ENCODE measurements at places on chromosomes 3 and 15.

DNA sequence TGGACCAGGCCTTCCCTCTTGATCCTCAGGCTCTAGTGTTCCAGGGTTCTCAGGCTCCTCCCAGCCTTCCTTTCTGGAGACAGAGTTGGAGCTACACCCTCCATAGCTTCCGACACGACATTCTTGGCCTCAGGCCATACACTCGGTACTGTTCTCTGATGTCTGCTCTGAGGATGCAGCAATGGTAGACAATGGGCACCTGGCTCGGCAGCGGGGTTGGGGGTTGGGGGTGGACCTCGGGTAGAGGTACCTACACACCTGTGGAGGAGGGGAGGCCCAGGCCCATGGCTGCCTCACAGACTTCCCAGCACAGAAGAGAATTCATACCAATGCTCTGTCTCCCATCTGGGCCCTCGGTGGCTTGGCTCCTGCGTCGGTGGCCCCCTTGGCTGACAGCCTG, 21.4 kb downstream of the CCDC13 start:
- DNase-seq, result no peak

- no peak for DNase-seq
Observed at GRCh38 chr15:100531204-100531603, 2.5 kb upstream of the CERS3 start.

GRCh38 chr3:197525706-197526105, 30.1 kb downstream of the BDH1 start:
- DNase-seq, result no peak

DNA sequence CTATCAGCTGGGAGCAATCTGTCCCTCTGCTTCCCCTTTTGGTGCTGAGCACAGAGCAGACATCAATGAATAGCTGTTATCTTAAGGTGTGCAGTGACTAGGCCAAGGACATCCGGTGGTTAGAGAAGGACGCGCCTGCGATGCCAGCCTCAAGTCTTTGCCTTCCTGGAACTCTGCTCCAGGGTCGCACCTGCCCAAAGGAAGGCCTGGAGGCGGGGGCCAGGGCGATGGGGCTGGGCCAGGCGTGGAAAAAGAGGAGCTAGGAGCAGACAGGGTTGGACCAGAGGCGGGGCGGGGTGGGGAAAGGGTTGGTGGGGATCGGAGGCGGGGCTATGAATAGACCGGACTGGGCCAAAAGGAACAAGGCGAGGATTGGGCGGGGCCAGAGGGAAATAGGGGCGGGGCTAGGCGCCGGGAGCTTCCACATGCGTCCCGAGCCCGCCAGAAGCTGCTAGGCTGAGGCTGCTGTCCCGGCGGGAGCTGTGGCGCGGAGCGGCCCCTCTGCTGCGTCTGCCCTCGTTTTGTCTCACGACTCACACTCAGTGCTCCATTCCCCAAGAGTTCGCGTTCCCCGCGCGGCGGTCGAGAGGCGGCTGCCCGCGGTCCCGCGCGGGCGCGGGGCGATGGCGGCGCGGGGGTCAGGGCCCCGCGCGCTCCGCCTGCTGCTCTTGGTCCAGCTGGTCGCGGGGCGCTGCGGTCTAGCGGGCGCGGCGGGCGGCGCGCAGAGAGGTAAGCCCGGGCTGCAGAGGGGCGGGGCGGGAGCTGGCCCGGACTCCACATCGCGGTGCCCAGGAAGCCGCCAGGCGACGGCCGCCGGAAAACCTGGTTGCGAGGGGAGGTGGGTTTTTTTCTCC, at the start of gene CHRNA5:
CHRNA5 (plus strand) TSS at position 424 of the 854 bp plus-strand sequence; CDS start at position 624, 200 bp downstream.
- peak; percentile 55 for DNase-seq

GRCh38 chr3:126512026-126512425, 5.5 kb downstream of the UROC1 start:
- no peak for DNase-seq

GRCh38 chr15:74191798-74192197, 10.8 kb downstream of the STRA6 start:
- DNase-seq, result no peak

- DNase-seq, result no peak
Observed at GRCh38 chr15:65421360-65422215, 1.2 kb downstream of the IGDCC4 start.

- DNase-seq, result no peak
Observed at GRCh38 chr3:175692256-175692655, 833.1 kb downstream of the NAALADL2 start.

DNA sequence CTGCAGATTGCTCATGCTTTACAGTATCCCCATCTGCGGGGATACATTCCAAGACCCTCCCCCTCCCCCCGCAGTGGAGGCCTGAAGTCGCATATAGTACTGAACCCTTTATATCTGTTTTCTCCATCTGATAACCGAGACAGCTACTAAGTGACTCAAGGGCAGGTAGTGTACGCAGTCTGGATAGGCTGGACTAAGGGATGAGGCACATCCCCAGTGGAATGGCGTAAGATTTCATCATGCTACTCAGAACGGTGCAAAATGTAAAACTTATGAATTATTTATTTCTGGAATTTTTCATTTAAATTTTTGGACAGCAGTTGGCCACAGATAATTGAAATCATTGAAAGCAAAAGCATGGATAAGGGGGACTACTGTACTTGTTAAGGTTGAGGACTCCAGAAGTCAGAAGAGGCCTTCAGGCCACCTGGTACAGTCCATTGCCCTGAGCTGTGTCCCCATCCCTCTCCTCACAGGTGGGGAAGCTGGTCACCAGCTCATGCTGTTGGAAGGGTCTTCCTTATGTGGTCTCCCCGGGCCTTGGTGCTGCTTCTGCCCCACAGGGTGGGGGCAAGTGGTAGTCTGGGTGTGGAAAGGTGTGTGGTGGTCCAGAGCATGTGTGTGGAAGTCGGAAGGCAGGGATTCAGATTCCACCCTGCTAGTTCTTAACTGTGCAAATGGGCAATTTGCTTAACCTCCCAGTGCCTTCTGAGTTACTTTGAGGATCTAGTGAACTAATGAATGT, 72.0 kb downstream of the HCN4 start:
- DNase-seq, result no peak

DNA sequence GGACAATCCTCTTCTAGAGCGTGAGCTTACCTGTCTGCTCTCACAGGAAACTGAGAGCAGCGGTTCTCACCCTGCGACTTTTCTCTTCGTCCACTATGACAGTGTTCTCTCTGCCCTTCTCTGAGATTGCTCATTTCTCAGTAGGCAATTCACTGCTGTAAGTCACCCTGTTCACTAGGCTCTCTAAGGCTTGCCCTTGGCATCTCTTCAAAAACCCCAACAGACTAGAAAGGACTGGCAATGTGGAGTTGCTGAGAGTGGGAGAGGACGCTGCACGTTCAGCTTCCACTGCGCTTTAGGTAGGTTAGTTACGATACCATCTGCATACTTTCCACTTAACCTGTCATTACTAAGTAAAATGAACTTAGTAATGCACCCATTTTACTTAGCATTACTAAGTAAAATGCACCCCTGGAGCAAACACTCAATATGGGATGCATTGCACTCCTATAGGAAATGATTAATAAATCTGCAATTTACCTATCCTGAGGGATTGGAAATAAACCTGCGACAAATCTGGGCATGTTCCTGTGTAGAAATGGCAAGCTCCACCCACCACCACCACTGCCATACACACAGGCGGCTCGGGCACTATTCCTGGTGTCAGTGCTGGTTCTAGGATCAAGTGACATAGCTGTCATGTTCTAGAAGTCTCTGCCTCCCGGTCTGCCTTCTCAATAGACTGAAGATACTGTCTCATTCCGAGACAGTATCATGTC, 21.4 kb downstream of the XPC start:
- DNase-seq, result no peak

DNA sequence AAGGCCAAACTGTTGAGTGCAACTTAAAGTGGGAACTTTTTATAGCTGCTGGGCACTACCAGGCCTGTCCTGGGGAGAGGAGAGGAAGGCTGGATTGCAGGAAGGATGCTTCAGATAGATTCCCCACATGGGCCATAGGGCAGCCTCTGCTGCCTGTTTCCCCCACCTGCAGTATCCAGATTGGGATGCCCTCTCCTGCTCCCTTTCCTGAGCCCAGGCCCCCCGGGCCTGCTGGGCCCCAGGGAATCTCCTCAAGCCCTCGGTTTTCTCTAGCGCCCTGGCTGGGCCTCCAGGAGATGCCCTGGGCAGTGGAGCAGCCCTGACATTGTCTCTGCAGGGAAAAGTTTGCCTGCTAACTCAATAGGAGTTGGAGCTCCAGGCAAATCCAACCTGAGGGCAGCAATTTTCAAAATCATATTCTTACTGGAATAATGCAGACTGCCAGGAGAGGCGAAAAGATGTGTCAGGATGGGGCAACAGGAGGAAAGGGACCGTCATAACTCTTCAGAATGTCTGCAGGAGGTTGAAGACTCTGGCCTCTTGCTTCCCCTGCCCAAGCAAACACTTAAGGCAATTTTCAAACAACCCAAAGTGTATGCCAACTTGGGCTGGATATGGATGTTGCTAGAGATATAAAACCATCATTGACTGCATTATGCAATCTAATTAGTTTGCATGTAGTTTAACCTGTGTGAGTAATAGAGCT, 4.4 kb downstream of the NR2F2 start:
- DNase-seq, result no peak

DNA sequence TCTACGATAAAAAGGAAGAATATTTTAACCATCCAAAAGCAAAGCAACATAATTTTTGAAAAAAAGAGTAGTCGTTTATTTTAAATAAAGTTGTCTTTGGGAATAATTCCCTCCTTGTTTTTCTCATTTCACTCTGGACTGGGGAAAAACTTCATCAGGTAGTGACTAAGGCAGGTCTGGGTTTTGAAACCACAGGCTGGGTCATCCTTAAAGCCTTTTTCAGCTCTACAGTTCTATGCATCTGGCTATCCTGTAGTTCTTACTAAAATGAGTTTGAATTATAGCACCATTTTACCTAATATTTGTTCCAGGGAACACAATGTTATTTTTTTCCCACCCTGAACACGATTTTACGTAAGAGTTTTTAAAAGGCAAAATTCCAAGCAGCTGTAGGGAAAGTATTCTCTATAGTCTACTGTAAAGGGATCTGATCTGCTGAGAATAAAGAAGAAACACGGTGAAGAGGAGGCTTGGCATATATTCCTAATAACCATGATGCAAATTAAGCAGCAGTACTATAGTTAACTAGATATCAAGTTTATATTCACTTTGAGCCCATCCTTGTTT, 107.7 kb downstream of the OSBPL10 start:
- no peak for DNase-seq

GRCh38 chr15:42002333-42002732, 18.5 kb downstream of the PLA2G4E start:
- DNase-seq, result no peak

GRCh38 chr3:39080026-39080425, 27.4 kb downstream of the GORASP1 start:
- DNase-seq, result no peak

GRCh38 chr3:133592843-133593242, 19.4 kb downstream of the CDV3 start:
- DNase-seq, result no peak

- no peak for DNase-seq
Observed at GRCh38 chr3:171283848-171284222, 176.4 kb downstream of the TNIK start.

- no peak for DNase-seq
Observed at GRCh38 chr3:62132027-62132602, 241.2 kb downstream of the FEZF2 start.

DNA sequence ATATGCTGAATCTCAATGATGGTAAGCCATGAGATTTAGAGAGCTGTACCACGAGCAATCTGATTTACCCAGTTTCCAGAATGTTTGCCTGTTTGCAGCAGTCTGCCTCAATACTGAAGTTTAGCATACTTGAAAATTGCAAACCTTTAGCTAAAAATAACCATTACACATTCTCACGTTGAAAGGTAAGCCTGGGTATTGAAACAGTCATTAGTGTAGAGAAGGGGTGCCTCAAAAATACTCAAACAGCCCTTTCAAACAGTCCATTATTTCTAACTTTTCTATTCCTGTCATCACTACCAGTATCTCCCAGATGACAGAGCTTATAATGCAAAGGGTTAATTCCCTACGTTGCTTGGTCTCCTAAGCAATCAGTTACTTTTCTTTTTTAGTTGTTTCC, 111.8 kb upstream of the MBNL1 start:
- no peak for DNase-seq

GRCh38 chr3:143170074-143170473, 50.5 kb downstream of the CHST2 start:
- no peak for DNase-seq

- DNase-seq, result no peak
Observed at GRCh38 chr15:55319537-55320237, 665 bp downstream of the PIGB start.

DNA sequence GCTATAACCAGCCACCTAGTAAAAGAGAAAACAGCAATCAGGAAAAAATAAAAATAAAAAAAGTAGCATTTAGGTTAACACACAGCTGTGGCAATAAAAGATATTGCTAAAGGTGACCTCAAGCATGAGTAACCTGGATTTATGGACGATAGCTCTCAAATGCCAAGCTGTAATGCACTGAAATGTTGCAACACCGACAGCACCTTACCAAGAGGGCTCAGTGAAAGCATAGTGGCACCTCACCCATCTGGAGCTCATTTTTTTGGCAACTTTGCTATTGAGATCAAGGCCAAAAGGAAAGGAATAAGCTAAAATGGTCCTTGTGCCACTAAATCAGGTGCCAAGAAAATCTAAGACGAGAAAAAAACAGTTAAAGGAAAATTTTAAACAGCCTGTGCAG, 2.5 kb downstream of the HACD2 start:
- DNase-seq, result no peak

DNA sequence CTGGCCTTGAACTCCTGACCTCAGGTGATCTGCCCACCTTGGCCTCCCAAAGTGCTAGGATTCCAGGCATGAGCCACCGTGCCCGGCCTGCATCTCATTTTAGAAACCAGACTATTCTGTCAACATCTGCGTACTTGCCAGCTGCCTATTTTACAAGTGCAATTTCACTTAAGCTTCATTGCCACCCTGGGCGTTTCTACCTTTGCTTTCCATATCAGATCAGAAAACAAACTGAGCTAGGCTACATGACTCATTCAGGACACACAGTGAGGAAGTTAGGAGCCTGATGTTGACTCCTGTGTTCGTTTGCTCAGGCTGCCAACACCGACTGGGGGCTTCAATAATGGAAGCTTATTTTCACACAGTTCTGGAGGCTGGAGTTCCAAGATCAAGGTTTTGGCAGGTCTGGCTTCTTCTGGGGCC, 42.3 kb upstream of the KLHL25 start:
- DNase-seq, result no peak

DNA sequence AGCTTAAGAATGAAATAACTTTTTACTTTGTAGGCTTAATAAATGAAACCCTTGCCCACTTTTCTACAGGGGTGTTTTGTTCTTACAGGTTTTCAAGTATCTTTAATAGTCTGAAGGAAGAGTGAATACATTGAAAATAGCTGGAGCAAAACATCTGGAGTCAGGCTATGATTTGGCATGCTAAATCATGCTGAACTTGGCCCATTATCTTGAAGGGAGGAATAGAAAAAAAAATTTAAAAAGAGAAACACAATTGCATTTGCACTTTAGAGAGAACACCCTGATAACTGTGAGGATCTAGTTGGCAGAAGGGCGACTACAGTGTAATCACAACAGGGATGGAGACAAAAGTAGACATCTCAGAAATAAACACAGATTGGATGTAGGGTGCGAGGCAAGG, 1.8 kb upstream of the IQGAP1 start:
- no peak for DNase-seq

Data from activated CD8-positive, alpha-beta memory T cell treated with anti-CD3 and anti-CD28 coated beads for 48 hours (primary cell).